SHP77 (cell line): ENCODE measurements at places on chromosomes 4 and X.

DNA sequence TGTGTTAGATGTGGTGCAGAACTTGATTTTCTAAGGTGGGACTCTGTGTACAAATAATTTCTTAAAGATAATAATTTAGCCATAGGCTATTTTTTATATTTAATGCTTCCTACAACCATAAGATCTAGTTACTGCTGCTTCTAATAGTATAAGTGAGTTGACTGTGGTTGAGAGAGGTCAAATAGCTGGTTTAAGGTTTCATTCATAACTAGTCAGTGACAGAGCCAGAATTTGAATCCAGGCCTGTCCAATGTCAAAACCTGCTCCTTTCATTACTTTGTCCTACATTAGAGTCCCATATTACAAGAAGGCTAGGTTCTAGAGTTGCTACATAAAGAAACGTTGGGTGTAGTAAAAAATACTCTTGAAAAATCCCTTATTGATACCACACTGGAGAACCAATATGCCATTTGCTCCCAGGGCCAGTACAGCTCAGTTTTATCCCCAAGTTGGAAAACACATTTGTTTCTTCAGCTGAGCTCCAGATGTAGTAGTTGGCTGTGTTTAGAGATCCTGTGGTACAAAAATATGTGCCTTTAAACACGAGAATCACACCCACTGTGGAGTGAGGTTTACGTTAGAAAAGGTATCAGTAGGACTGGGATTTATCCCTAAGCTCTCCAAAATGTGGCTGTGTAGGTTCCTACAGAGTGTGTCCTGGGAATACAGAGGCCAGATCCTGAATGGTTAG is 84.3 kb downstream of the REPS2 start:
- DNase-seq: no peak

- no peak for DNase-seq
Observed at GRCh38 chrX:68086709-68087108, 346.6 kb downstream of the OPHN1 start.

DNA sequence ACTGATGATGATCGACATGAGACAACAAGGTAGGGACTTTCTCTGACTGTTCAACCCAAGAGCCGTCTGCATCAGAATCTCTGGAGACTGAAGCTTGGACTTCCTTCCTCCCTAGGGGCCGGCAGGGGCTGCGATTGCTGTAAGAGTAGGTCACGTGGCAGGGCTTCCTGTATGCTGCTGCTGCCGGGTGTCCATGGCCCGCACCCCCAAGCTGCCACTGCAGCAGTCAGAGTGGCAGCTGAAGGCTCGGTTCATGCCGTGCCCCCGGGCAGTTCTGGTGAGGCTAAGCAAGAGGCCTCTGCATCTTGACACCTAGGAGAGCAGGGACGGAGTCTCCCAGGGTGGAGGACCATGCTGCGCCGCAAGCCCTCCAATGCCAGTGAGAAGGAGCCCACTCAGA is at the start of gene SASH3:
Gene SASH3 (plus strand): TSS at position 203 of the 400 bp plus-strand sequence. CDS start 149 bp downstream, at position 352.
- no peak for DNase-seq

DNA sequence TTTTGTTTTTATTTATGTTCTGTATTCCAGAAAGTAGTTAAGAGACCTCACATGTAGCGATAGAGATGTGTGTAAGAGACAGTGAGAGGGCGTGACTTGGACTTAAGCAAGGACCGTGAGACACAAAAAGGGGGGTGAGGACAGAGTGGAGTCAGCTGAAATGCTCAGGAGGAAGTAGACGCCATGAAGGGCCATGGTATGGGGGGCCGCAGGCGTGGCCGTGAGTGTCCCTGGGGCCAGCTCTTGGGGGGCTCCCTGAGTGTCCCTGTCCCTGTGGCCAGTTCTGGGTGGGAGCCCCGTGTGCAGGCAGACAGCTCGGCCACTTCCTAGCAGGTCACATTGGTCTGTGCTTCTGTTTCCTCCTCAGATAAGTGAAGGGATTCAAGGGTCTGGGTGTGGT is 23.0 kb upstream of the MSANTD1 start:
- DNase-seq: no peak

DNA sequence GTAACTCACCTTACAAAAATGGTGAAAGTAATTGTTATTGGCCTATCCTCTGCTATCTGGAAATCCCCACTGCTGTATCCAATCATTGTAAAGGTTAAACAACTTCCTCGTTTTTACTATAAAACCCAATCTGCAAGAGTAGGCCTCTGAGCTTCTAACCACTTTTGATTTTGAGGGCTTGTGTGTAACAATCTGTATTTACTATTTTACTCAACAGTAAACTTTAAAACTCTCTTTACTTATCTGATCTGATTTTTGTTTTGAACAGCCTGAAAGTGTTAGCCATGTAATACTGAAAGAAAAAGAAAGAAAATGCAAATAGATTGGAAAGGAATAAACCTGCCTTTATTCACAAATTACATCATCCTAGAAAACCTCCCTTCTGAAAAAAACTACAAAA is 63.1 kb downstream of the SLC10A7 start:
- no peak for DNase-seq

- no peak for DNase-seq
Observed at GRCh38 chr4:118287711-118288451, 64.9 kb downstream of the PRSS12 start.

- DNase-seq: no peak
Observed at GRCh38 chr4:74578329-74578728, 133.4 kb downstream of the AREG start.

DNA sequence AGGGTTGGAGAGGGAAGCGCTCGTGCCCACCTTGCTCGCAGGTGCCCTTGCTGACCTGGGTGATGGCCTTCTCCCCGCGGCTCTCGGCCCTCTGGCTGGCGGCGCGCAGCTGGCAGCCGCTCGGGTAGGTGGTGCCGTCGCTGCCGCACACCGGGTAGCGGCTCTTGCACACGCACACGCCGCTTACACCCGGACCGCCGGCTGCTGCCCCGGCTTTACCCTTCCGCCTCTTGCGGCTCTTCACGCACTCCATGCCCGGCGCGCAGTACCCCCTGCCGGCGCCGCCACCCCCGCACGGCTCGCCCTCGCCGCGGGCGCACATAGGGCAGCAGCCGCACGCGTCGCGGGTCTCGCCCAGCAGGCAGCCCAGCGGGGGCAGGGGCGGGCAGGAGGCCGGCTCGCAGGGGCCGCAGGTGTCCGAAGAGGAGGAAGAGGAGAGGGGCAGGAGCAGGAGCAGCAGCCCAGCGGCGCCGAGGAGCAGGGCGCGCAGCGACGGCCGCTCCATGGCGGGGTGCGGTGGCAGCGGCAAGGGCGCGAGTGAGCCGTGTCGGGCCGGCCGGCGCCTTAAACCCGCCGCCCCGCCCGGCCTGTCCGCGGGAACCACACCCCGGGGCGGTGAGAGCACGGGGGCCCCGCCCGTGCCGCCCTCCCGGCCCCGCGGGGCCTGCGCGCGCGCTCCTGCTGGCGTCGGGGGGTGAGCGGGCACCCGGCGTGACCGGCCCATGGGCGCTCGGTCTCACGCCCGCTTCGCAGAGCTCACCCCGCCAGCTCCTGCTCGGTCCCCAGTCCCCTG is at the start of gene IGFBP7:
Gene IGFBP7 (minus strand): TSS at position 539 of the 793 bp plus-strand sequence. CDS start 34 bp downstream, at position 505.
- DNase-seq: no peak

DNA sequence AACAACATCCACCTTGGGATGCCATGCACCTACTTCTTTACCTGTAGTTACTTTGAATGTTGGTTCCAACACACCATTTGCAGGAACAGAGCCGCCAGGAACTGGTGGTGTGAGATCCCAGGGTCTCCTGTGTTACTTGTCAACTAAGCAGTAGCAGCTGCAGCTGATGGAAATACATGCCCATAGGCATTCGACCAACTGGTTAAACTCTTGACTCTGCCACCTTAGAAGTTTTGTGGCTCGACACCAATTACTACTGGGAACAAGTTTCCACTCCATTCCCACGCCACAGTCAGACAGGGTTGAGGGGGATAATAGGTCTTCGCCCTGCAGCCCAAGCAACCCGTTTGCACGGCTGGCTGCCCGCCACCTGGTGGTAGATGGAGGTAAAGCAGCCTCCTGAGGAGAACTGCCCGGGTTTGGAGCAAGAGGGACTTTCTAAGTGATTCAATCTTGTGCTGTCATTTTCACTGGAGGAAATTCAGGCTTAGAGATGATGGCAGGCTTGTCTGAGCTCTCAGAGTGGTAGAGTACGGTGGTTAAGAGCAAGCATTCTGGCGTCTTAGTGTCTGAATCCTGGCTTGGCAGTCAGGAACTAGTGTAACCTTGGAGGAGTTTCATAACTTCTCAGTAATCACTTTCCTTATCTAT is 119.1 kb upstream of the TRIM2 start:
- no peak for DNase-seq

GRCh38 chr4:156931267-156931666 is 40.3 kb downstream of the PDGFC start:
- DNase-seq: peak; percentile 5

DNA sequence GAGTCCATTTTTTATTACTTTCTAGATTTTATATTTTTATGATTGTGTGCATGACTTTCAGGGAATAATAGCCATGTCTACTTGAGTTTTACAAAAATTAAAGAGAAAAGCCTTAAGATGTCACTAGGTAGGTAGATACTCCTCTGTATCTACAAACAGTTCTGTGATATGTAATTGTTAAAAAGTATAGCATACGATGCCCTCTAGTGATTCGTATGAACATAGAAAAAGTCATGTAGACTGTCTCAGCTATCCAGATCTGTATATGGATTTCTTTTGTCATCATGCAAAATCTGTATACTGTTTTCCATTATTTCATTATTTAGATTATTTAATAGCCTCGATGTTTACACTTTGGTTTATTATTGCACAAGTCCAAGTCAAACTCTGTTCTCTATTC is 856.6 kb downstream of the CENPC start:
- DNase-seq: peak; percentile 47

DNA sequence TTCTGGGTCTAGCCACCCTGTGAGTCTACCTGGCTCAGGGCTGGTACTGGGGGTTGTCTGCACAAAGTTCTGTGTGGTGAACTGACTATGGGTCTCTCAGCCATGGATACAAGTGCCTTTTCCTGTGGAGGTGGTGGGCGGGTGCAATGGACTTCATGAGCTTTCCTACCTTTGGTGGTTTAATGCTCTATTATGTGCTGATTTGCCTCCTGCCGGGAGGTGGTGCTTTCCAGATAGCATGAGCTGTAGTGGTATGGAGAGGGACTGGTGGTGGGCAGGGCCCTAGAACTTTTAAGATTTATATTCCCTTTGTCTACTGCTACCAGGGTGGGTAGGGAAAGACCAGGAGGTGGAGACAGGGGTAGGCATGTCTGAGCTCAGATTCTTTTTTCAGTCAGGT is 48.0 kb downstream of the PBDC1 start:
- DNase-seq: no peak

DNA sequence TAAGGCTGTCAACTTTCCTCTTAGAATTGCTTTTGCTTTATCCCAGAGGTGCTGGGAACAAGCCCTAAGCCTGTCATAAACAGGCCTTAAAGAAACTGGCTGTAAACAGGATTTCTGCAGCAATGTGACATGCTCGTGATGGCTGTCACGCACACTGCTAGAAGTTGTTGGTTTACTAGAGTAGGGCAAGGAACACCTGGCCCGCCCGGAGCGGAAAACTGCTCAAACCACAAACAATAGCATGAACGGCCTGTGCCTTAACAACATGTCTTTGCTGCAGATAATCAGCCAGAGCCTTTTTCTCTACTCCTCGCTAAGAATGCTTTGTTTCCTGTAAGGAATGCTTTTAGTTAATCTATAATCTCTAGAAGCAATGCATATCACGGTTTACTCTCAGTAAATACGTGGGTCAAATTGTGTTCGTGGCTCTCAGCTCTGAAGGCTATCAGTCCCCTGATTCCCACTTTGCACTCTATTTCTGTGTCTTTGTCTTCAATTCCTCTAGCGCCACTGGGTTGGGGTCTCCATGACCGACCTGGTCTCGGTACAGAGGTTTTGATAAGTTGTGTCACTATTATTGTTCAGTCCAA is 318.3 kb downstream of the GLUD2 start:
- DNase-seq: no peak

- no peak for DNase-seq
Observed at GRCh38 chrX:14013054-14013453, 16.6 kb downstream of the GEMIN8 start.

GRCh38 chrX:56462389-56462788 is 101.0 kb upstream of the UBQLN2 start:
- DNase-seq: no peak

GRCh38 chr4:155604718-155605626 is 61.7 kb upstream of the GUCY1A1 start:
- no peak for DNase-seq

GRCh38 chrX:1246816-1247215 is 21.8 kb upstream of the CSF2RA start:
- DNase-seq: peak; percentile 21

DNA sequence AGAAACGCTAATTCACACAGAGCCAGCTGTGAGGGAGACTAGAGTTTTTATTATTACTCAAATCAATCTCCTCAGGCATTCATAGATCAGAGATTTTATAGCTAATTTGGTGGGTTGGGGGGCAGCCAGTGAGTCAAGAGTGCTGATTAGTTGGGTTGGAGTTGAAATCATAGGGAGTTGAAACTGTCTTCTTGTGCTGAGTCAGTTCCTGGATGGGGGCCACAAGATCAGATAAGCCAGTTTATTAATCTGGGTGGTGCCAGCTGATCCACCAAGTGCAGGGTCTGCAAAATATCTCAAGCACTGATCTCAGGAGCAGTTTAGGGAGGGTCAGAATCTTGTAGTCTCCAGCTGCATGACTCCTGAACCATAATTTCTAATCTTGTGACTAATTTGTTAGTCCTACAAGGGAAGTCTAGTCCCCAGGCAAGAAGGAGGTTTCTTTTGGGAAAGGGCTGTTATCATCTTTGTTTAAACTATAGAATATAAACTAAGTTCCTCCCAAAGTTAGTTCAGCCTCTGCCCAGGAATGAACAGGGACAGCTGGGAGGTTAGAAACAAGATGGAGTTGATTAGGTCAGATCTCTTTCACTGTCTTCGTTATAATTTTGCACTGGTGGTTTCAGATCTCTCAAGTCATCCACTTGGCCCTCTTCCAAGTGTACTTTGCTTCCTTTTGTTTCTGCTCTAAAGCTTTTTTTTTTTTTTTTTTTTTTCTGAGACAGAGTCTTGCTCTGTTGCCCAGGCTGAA is 5.4 kb upstream of the NAA11 start:
- DNase-seq: no peak

GRCh38 chr4:78749972-78750727 is 26.0 kb upstream of the BMP2K start:
- DNase-seq: no peak

DNA sequence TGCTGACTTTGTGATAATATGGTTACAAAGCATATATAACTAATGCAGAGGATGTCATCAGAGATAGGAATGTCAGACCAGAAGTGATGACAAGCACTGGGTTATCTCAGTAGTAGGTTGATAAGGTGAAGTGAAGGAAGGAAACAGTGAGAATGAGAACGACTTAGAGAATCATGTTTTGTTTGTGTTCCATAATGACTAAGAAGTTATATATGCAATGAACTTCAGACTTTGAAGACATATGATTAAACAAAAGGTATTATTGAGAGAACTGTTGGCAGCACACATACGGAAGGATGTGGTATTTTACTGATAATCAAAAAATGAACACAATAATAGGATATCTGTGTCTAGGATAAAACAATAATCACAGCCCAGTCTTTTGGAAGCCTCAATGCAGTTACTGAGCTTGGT is 18.3 kb upstream of the HHIP start:
- DNase-seq: no peak

DNA sequence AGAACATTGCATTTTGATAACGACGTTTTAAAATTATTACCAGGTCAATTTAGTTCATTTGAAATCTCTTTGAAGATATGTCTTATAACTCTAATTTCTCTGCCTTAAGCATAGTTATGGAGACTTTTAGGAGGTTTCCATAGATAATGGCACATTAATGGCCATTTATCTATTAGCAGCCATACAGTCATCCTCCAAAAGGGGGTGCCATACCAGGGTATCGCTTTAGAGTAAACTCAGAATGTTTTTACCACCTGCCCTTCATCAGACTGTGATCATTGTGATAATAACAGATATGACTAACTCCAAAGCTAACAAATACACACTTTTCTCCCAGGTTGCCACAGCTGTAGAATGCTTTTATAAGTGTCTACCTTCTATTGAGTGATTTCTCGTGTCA is 461.5 kb downstream of the FSTL5 start:
- DNase-seq: no peak
